ENCODE measurements at places on chromosomes 1 and 21.

- DNase-seq: no peak
Observed at GRCh38 chr1:75475696-75476095, 135.2 kb downstream of the SLC44A5 start.

DNA sequence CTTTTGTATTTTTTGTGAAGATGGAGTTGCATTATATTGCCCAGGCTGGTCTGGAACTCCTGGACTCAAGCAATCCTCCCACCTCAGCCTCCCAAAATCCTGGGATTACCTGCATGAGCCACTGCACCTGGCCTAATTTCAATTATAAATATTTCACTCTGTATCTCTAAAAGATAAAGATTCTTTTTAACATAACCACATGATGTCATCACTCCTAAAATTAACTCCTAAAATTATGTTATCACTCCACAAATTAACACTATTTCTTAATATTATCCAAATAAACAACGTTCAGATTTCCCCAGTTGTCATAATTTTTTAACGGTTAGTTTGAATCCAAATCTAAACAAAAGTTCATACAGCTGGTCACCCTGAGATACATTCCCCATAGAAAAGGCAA, 43.0 kb downstream of the DESI2 start:
- no peak for DNase-seq

GRCh38 chr1:227234998-227235405, 83.3 kb downstream of the CDC42BPA start:
- DNase-seq: no peak

GRCh38 chr1:22662318-22662717, 9.3 kb downstream of the C1QB start:
- DNase-seq: no peak

GRCh38 chr1:184455786-184456185, 69.0 kb downstream of the C1orf21 start:
- no peak for DNase-seq

GRCh38 chr1:88595355-88596002, 88.6 kb upstream of the PKN2 start:
- DNase-seq: no peak

Measured in activated gamma-delta T cell (primary cell).